CD4-positive, alpha-beta T cell treated with Interleukin-2 at 100 ng/mL for 4 hours (primary cell): ENCODE measurements at places on chromosomes 3 and 15.

- DNase-seq = no peak
Observed at GRCh38 chr3:123634149-123635051, 49.5 kb upstream of the HACD2 start.

- peak; percentile 26 for DNase-seq
Observed at GRCh38 chr3:106332884-106333283, 464.1 kb upstream of the CBLB start.

DNA sequence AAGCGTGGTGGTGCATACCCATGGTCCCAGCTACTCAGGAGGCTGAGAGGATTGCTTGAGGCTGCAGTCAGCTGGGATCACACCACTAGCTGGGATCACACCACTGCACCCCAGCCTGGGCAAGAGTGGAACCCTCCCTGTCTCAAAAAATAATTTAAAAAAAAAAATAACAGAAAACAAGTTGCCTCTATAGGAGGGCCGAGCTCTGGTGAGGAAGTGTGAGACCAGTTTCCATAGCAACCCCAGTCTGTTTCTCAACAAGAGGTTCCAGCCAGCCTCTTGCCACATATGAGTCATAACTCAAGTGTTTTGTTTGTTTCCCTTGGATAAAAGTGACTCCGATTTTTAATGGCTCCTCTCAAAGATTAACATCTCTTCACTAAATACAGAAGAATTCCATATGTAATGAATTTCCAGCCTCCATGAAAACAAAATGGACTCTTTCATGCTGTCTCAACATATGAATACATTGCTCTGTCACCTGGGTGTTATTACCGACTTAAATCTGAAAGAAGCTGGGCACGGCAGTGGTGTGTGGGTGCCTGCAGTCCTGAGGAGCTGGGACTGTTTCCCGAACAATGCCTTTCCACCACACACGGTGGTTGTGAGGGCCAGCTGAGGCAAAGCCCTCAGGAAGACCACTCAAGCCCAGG, 19.7 kb downstream of the TMEM43 start:
- DNase-seq = peak; percentile 96

DNA sequence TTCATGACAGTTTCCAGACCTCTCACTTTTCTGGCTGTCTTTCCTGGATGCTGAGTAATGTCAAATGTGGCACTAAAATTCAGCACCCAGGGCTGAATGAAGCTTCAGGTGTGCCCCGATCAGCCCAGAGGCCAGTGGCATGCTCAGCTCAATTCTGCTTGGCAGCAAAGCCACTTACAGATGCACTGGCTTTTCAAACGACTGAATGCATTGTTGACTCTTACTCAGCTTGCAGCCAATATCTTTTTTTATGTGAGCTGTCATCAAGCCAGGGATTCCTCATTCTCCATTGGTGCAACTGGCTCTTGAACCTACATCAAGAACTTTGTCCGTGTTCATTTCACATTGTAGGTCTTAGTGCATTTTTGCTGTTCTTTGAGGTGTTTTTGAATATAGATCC, 60.7 kb downstream of the ZDHHC19 start:
- DNase-seq = no peak

- no peak for DNase-seq
Observed at GRCh38 chr3:191373327-191373726, 43.0 kb upstream of the UTS2B start.

GRCh38 chr3:28915741-28916500, 364.9 kb upstream of the RBMS3 start:
- DNase-seq = no peak

DNA sequence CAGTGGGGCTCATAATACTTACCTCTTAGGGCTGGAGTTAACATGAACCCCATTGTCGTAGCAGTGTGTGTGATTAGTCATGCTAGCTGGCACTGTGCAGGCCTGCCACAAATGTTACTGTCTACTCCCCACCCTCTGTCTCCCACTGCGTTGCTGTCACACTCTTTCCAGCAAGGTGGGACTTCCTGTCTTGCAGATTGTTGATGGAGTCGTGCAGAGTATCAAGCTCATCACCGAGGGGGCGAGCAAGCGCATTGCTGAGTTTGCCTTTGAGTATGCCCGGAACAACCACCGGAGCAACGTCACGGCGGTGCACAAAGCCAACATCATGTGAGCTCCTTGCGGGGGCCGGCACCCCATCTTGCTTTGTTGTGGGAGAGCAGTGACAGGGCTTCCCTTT, 12.9 kb downstream of the IDH3A start:
- DNase-seq = no peak
